ENCODE measurements at places on chromosomes 5 and 9.

DNA sequence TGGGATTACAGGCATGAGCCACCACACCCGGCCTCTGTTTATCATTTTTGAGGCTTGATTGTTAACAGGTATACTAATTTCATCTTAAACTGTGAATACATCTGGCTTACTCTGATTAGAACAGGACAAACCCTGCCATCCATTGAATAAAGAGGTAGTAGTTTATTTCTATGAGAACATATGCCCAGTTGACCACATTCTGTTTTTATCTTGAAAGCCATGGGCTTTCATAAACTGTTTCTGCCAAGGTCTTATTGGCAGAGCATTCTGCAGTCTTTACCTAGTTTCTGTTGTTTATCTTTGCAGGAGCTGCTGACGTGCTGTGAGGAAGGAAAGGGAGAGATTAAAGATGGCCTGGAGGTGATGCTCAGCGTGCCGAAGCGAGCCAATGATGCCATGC is 184.9 kb upstream of the OTULINL start:
- no peaks in the 10 kb centered on the region for H3K27me3 ChIP-seq
- no peak for DNase-seq
- H3K4me1 ChIP-seq: no peaks in the 10 kb centered on the region
- no peak overlapping the region for H3K4me3 ChIP-seq

DNA sequence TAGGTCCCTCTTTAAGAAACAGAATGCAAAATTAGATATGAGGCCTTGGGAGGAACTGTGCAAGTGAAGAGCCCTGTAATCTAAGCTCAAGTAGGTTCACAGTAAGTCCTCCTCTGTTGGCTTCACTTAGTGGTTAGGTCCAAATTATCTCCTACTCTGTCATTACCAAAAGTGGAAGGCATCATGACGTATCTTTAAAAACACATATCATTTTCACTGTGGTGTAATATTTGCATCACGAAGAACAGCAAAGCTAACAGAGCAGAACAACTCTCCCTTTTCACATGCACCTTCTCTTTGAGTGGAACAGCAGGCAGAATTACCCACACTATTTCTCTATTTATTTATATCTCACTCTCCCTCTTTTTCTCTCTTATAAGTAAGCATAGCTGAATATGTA is 240.5 kb upstream of the CCNH start:
- no peak for DNase-seq
- H3K27me3 ChIP-seq: no peaks in the 10 kb centered on the region
- H3K4me1 ChIP-seq: no peaks in the 10 kb centered on the region

DNA sequence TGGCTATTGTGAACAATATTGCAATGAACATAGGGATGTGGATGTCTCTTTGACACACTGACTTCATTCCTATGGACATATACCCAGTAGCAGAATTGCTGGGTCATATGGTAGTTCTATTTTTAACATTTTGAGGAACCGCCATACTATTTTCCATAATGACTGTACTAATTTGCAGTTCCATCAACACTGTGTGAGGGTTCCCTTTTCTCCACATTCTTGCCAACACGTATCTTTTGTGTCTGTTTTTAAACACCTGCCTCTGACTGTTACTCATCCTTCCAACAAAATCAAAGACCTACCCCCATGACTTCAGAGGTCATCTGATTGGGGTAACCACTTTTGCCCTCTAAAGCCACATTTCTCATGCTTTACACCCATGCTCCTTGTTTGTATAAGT is 133.5 kb downstream of the MED27 start:
- no peaks in the 10 kb centered on the region for H3K36me3 ChIP-seq
- no peak for DNase-seq
- H3K27ac ChIP-seq: no peak overlapping the region
- no peak overlapping the region for H3K4me3 ChIP-seq

DNA sequence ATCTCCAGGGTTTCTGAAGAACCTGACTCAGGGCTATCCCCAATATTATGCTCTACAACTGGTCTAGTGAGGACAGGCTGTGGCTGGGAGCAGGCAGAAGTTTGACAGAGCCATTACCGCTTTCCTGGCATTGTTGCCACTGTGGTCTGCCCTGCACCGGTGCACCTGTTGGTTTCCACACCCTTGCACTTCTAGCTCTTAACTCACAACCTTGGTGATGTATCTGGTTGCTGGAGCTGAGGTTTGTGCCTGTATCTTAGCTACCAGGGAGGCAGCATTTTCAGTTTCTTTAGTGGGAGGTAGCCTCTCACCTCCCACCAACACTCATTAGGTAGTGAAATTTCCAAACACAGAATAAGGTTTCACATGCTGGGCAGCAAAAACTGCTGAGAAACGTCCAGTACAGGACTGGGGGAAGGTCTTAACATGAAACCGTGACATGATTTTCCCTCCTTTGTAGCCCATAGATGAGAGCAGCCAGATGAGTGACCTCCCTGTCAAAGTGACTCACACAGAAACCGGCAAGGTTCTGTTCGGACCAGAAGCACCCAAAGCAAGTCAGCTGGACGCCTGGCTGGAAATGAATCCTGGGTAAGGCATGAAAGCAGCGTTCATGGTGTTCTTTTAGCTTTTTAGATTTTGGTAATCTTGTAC is 57.7 kb downstream of the SMARCA2 start:
- no peaks in the 10 kb centered on the region for H3K27me3 ChIP-seq
- H3K4me1 ChIP-seq: no peaks in the 10 kb centered on the region
- H3K36me3 ChIP-seq: peaks cover 45% of the 10 kb centered on the region
- no peak overlapping the region for H3K27ac ChIP-seq

GRCh38 chr9:78023003-78023741 is 8.4 kb downstream of the GNAQ start:
- H3K27me3 ChIP-seq: no peaks in the 10 kb centered on the region
- no peaks in the 10 kb centered on the region for H3K36me3 ChIP-seq
- no peak for DNase-seq
- no peak overlapping the region for H3K27ac ChIP-seq
- no peaks in the 10 kb centered on the region for H3K4me1 ChIP-seq

DNA sequence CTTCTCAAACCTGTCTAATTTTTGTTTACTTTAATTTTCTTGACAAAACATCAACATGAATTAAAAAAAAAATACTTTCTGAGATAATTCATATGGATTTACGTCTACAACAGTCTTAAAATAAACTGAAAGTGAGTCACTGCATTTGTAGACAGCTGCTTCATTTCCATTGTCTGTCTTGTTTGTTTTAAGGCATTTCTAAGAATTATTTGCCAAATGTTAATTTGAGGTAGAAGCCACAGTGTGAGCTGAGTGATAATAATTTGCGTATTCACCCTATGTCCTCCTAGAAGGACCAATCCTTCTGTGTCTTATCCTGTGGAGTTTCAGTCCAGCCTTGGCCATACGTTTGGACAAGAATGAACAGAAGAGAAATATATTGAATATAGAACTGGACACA is 174.5 kb downstream of the CFAP90 start:
- DNase-seq: no peak
- no peaks in the 10 kb centered on the region for H3K27me3 ChIP-seq
- no peak overlapping the region for H3K4me3 ChIP-seq
- no peaks in the 10 kb centered on the region for H3K4me1 ChIP-seq

DNA sequence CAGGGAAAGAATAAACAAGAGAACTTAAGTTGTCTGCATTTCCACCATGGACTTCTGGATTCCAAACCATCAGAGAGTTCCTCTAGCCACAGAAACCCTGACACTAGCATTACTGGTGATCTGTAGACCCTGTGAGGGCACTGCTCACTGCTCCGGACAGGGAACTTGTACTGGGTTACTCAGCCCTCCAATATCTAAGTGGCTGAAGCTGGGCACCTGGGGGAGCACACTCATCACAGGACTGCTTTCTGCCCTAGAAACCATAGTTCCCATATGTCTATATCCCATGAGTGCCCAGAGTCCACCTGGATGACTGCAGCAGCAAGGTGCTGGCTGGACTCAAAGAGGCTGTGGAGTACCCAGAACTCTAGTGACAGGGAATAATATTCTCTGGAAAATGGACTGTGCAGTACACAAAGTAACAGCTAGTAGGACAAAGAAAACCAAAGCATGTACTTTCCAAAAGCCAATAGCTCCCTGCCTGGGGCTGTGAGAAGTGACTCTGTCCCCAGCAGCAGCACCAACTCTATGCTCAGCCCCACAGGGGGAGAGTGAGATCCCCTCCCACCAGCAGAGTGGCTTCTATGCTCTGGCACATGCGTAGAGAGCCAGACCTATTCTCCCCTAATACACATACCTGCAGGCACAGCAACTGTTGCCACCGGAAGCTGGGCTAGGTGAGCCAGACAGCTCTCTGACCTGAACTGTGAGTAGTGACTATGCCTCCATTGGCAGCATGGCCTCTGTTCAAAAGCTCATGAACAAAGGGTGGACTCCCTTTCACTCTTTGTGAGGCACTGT is 472.9 kb upstream of the FTMT start:
- H3K36me3 ChIP-seq: no peaks in the 10 kb centered on the region
- no peak overlapping the region for H3K4me3 ChIP-seq
- no peak for DNase-seq
- H3K27ac ChIP-seq: no peak overlapping the region
- H3K27me3 ChIP-seq: no peaks in the 10 kb centered on the region
- no peaks in the 10 kb centered on the region for H3K4me1 ChIP-seq

DNA sequence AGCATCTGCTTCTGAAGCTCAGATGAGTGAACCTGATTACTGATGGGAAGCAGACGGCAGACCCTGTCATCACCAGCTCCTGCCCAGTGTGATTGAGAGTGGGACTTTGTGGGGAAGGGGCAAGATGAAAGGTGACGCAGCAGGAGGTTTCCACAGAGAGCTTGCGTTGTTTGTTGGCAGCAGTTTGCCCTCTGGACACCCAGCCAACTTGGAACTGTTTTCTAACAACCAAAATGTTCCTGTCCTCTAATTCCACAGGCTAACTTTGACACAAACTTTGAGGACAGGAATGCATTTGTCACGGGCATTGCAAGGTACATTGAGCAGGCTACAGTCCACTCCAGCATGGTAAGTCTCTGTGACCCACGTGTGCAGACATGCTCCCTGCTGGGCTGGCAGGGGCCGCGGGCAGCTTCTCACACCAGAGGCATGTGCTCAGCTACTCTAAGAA is 20.9 kb downstream of the CYFIP2 start:
- H3K4me3 ChIP-seq: no peak overlapping the region
- peaks cover 26% of the 10 kb centered on the region for H3K4me1 ChIP-seq
- no peak for DNase-seq
- H3K36me3 ChIP-seq: peaks cover 33% of the 10 kb centered on the region
- H3K27ac ChIP-seq: no peak overlapping the region

DNA sequence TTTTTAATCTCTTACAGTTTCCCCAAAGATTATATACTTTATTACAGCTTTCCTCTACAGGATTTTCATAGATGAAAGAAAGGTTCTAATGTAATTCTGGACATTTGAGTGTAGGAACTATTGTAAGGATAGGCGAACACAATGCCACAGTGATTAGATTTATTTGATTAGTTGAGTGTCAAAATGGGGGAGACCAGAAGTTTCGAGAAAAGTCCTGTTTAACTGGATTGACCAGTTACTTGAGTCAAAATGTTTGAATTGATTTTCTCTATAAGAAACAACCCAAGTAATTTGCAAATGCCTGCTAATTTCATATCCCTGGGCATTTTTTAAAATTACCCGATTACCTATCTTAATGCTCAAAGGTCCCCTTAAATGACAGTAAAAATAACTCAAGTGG is 50.6 kb downstream of the SMARCA2 start:
- H3K27ac ChIP-seq: no peak overlapping the region
- DNase-seq: no peak
- peaks cover 8% of the 10 kb centered on the region for H3K36me3 ChIP-seq
- no peak overlapping the region for H3K4me3 ChIP-seq
- H3K4me1 ChIP-seq: no peaks in the 10 kb centered on the region

DNA sequence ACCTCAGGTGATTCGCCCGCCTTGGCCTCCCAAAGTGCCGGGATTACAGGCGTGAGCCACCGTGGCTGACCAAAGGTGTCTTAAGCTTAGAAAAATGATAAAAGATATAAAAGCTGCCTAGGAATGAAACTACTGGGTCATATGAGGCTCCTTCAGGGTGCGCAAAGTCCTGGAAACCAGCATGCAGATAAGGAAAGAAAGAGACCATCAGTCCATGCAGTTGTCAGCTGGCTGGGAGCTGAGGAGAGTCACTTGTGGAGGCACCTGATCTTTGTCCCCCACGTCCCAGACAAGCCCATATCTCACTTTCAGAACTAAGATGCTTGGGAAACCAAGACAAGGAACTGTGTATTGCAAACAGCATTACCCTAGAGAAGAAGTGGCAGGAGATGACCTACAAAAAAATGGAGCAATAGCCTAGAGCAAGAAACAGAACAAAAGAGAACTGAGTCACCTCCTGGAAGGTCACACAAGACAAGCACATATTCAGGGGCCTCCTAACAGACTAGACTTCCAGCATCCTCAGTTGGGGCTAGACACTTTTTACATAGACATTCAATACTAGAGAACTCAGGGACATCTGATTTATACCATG is 2.8 kb upstream of the CCDC125 start:
- peaks cover 3% of the 10 kb centered on the region for H3K4me1 ChIP-seq
- H3K36me3 ChIP-seq: no peaks in the 10 kb centered on the region
- no peak overlapping the region for H3K27ac ChIP-seq
- H3K4me3 ChIP-seq: no peak overlapping the region
- H3K27me3 ChIP-seq: no peaks in the 10 kb centered on the region

DNA sequence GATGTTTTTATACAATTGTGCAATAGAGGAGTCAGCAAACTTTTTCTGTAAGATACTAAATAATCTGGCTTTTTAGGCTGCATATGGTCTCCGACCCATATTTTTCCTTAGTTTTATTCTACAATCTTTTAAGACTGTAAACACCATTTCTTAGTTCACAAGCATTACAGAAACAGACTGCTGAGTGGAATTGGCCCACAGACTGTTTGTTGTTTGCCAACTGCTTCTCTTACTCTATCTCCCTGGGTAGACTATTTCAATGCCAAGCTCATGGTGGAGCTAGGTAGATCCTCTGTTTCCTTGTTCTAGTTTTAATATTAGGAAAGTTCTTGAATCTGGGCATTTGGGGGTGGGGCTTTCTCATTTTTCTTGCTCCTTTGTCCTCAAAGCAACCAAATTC is 857.6 kb downstream of the TLE1 start:
- no peak overlapping the region for H3K27ac ChIP-seq
- H3K4me3 ChIP-seq: no peak overlapping the region
- DNase-seq: no peak

- peak overlapping the region; percentile 67 for H3K27ac ChIP-seq
- peaks cover 11% of the 10 kb centered on the region for H3K4me1 ChIP-seq
- H3K36me3 ChIP-seq: no peaks in the 10 kb centered on the region
- no peaks in the 10 kb centered on the region for H3K27me3 ChIP-seq
- H3K4me3 ChIP-seq: peak overlapping the region; percentile 82
- DNase-seq: no peak
Measured at GRCh38 chr5:177455036-177455660, 8.5 kb downstream of the PRR7 start.

DNA sequence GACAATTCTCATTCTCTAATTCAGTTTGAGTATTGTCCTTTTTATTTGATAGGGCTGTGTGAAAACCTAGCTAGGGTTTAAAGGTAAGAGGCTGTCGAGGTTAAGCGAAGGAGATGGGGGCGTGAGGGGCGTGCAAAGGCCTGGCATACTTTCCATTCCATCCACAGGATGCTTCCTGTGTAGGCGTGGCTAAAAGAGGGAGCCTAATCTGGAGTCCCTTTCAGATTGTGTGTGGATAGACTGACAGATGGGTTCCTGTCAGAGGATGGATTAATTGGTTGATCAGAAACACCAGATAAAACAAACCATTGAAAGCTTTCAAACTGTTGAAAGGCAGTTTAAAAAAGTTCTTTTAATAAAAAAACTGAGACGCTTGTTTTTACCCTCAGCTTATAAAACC is 1.1 kb upstream of the ELL2 start:
- no peaks in the 10 kb centered on the region for H3K36me3 ChIP-seq
- no peaks in the 10 kb centered on the region for H3K27me3 ChIP-seq
- no peak overlapping the region for H3K27ac ChIP-seq
- H3K4me1 ChIP-seq: 0 out of 2 replicates have a peak, but pooled peaks cover 3% of the 10 kb centered on the region
- no peak for DNase-seq

All from GM12878 (cell line).